CD4-positive, alpha-beta memory T cell (primary cell): ENCODE measurements at places on chromosomes 4 and X.
A peak's percentile ranks its signal among the peaks of the same experiment; 100 is the strongest.

DNA sequence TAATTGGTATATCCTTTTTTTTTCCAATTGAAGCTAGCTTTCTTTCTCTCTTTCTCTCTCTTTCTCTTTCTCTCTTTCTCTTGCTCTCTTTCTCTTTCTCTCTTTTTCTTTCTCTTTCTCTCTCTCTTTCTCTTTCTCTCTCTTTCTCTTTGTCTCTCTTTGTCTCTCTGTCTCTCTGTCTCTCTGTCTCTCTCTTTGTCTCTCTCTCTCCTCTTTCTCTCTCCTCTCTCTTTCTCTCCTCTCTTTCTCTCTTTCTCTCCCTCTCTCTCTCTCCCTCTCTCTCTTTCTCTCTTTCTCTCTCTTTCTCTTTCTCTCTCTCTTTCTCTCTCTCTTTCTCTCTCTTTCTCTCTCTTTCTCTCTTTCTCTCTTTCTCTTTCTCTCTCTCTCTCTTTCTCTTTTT is 66.6 kb downstream of the ASMT start:
- DNase-seq, result no peak

- DNase-seq, result no peak
These were observed 140.5 kb downstream of the SOWAHB start for GRCh38 chr4:76757418-76757939.

DNA sequence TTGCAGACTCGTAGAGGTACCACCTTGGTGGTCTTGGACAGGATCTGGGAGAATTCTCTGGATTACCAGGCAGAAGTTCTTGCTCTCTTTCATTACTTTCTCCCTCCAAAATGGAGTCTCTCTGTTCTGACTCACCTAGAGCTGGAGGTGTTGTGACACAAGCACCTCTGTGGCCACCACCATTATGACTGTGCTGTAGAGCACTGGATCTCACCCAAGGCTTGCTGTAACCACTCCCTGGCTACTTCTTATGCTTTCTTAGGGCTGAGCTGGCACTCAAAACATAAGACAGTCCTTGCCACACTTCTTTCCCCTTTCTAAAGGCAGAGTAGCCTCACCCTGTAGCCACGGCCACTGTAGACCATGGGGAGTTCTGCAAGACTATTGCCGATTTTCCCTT is 296.6 kb upstream of the DIPK2B start:
- no peak for DNase-seq

GRCh38 chrX:68387776-68388175 is 45.5 kb downstream of the OPHN1 start:
- no peak for DNase-seq

DNA sequence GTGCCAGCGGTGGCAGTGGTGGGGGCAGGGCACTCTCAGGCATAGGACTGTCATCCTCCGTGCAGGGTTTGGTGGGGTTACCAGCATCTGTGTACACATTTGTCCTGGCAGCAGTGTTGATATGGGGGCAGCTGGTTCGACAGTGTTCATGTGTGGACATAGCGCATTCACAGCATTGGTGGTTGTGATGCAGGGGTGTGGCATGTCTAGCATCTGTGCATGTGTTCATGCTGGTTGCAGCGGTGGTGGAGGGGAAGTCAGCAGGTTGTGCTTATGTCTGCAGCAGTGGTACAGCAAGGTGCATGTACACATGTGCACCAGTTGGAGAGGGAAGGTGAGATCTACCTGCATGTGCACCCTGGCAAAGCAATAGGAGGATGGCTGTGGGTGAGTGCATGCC is 75.3 kb upstream of the ZXDB start:
- no peak for DNase-seq

DNA sequence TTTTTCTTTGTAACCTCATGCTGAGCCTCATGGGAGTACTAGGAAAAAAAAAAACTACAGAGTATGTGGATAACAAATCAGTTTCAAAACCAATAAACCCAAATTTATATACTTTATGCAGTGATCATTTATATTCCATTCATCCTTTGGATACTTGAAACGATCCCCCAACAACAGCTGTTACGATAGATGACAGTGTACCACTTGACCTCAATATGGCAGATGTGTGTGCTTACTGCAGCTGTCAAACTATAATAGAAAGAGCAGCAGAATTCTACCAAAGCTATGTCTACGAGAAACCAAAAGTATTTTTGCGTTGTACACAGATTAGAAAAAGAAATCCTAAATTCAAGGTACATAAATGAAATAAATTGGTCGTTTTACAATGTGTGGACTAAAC is 337.8 kb downstream of the PDGFC start:
- no peak for DNase-seq

GRCh38 chr4:6891436-6892170 is 18.0 kb upstream of the TBC1D14 start:
- DNase-seq, result no peak

- DNase-seq, result no peak
These were observed 192.1 kb downstream of the SPRY1 start for GRCh38 chr4:123588631-123589241.

DNA sequence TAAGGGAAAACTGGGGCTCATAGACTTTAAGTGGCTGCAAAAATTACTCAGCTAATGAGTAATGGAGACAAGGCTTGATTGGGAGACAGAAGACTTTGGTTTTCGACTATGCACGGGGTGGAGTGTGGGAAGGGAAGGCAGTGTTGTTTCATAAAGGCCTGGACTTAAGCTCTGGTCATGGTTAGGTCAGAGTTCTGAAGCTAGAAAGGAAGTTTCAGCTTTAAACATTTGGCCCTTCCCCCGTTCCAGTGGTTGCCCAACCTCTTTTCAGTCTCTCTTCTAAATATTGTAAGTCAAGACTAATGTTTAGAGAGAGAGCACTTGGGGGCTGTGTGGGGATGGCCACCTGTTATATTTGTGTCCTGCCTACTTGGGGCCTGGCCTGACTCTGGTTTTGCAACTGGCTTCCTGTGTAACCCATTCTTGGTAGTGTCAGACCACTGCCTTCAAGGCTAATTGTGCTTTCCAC is 21.0 kb downstream of the MSN start:
- no peak for DNase-seq

GRCh38 chr4:95830651-95831050 is 9.2 kb upstream of the PDHA2 start:
- DNase-seq, result no peak

DNA sequence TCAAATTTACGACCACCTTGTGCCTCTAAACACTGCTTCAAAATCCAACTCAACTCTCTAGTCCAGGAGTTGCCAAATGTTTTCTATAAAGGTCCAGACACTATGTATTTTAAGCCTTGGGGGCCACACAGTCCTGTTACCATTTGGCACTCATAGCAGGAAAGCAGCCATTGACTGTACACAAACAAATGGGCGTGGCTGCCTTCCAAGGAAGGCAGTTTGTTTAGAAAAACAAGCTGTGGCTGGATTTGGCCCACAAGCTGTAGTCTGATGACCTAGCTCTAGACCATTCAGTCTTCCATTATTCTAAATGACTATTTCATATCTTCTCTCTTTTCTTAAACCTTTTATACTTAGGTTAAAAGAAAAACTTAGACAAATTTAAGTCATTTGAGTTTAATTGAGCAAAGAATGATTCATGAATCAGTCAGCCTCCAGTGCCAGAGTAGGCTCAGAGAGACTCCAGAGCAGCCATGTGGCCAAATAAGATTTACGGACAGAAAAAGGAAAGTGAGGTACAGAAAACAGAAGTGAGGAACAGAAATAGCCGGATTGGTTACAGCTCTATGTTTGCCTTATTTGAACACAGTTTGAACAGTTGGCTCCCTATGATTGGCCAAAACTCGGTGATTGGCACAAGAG is 825.8 kb upstream of the LCORL start:
- DNase-seq, result no peak

DNA sequence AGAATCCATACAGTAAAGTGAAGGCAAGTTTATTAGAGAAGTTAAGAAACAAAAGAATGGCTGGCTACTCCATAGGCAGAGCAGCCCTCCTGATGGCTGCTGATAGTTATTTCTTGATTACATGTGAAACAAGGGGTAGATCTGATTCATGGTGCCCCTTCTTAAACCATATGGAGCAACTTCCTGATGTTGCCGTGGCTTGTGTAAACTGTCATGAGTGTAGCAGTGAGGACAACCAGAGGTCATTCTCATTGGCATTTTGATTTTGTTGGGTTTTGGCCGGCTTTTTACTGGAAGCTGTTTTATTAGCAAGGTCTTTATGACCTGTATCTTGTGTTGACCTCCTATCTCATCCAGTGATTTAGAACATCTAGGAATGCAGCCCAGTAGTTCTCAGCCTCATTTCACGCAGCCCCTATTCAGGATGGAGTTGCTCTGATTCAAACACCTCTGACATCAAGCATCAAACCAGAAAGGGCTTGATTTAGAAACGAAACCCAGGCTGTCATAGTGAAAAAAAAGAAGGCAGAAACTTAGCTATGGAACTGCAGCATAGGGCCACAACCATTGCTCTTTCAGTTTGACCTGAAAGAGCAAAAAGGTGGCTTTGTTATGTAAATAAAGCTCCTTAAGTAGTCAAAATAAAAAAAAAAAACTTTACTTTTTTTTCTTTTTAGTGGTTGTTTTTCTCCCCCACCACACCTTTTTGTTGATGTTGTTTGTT is 37.8 kb downstream of the SPCS3 start:
- no peak for DNase-seq

DNA sequence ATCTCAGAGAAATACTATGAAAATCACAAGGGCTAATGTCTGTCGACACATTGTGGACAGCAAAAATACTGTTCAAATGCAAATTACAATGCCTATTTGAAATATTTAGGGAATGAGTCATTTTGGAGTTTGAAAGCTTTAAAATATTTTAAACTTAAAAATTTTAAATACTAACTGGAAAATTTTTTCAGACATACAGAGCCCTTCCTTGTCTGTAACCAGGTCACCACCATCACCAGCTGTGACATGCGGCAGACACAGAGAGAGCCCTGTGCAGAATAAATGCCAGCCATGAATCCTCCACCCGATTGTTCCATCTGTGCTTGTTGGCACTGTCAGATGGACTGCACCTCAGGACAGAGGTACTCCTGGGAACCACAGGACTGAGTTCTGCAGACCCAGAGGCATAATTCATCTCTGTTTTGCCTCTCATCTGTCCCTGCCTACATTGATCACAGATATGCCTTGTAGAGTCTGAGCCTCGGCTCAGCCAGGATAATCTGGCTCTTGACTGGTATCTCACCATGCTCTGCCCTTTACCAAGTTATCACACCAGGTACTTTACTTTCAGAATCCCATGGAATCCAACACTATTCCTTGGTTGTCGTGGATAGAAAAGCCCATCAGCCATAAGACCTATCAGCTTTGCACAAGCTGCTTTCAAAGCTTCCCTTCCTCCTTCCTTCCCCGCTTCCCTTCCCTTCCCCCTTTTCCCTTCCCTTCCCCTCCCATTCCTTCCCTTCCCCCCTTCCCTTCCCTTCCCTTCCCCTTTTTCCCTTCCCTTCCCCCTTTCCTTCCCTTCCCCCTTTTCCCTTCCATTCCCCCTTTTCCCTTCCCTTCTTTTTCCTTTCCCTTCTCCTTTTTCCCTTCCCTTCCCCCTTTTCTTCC is 67.2 kb downstream of the TBC1D9 start:
- no peak for DNase-seq

GRCh38 chr4:138938366-138938690 is 77.3 kb upstream of the NOCT start:
- no peak for DNase-seq

- no peak for DNase-seq
These were observed 229.8 kb upstream of the TEX13C start for GRCh38 chrX:125089761-125090445.

- DNase-seq, result peak; percentile 49
These were observed 16.4 kb downstream of the TCEANC start for GRCh38 chrX:13669246-13669737.

- no peak for DNase-seq
These were observed 393.7 kb downstream of the GASK1B start for GRCh38 chr4:157779081-157779480.

DNA sequence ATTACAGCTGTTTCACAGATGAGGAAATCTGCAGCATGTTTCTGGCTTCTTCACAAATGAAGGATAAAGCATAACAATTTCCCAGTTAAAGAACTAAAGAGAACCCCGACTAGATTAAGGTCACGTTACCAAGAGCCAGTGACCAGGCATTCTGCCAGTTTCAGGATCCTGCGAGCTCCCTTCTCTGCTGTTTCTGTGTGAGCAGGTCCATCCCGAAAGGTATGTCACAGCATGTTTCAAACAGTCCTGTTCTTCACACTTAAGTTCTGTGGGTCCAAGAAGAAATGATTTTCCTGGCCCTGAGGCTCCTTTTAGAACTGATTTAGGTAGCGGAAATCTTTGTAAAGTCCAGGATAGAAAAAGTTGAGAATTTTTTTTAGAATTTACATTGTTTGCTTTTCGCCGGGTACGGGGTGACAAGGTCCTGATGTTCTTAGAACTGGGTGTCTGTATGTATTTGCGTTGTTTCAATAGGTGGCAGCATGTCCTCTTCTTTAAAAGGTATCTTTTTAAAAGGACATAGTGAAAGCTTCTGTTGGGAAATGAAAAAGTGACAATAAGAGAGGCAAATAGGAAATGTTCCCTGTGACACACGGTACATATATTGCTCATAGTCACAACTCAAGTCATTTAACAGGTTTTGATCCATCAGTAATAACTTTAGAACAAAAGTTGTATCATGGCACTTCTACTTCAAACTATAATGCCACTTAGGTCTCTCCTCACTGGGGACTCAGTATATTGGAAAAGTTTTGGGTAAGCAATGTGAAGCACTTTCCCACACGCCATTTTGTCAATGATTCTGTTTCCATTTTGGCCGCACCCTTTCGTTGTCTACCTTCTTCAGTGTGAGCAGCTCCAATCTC is 18.4 kb downstream of the IL21 start:
- peak; percentile 24 for DNase-seq

DNA sequence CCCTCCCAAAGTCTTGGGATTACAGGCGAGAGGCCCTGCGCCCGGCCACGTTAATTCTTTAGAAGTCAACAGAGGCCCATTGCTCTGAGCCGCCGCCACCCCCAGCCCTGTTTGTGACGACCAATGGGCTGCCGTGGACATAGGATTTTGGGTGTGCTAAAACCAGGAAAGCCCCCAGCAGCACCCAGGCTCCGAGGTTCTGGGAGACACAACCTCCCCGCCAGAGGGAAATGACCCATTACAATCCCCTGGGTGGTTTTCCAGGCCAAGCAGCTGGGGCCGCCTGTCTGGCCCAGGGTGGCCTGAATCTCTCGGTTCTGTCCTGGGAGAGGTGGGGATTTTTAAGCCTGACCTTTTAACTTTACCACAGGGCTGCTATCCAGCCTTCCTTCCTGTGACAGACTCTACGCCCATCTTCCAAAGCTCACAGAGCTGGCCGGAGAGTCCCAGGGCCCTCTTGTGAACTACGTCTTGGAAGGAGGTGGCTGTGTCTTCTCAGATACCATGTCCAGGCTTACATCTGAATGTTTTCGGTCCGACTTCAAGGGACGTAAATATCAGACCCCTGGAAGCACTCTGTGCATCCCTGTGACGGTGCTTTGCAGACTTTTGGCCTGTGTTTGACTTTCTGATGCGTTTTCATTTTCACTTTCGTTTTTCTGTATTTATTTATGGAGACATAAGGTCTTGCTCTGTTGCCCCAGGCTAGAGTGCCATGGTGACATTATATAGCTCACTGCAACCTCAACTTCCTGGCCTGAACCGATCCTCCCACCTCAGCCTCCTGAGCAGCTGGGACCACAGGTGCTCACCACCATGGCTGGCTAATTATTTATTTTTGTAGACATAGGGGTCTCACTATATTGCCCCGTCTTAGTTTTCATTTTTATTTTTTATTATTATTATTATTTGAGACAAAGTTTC is 36.0 kb downstream of the P2RY8 start:
- DNase-seq, result peak; percentile 39

GRCh38 chrX:112935029-112935428 is 94.4 kb upstream of the AMOT start:
- no peak for DNase-seq
